ENCODE measurements at places on chromosomes 11 and 22. TPM values are rescaled to one million over a fixed set of nuclear protein-coding genes. Genes with fewer than 3 reads are reported as not detected.

GRCh38 chr11:34050581-34051348, 766 bp upstream of the CAPRIN1 start:
- DNase-seq, result peak; percentile 14

DNA sequence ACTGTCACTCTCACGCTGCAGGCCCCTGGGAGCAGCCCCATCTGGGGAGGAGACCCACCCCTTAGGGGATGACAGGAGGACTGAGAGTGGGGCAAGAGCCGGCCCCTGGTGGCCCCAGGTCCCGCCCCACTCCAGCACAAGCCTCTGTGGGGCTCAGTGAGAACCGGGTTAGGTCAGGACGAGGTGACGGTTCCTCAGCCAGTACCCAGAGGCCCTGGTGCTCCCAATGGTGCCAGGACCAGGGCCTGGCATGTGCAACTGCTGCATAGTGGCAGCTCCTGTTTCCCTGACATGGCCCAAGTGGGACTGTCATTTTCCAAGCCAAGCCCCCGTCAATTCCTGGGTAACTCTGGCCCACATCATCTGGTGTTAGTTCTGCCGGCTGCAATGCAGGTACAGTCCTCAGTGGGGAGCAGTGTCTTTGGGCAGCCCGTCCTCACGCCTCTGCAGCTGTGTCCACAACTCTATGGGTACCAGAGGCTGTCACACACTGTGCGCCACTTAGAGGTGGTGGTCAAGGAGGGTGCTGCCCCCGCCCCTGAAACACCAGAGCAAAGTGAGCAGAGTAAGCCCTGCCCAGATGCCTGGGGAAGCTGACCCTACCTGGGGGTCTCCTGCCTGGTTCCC, 15.9 kb downstream of the CHID1 start:
- DNase-seq, result no peak

DNA sequence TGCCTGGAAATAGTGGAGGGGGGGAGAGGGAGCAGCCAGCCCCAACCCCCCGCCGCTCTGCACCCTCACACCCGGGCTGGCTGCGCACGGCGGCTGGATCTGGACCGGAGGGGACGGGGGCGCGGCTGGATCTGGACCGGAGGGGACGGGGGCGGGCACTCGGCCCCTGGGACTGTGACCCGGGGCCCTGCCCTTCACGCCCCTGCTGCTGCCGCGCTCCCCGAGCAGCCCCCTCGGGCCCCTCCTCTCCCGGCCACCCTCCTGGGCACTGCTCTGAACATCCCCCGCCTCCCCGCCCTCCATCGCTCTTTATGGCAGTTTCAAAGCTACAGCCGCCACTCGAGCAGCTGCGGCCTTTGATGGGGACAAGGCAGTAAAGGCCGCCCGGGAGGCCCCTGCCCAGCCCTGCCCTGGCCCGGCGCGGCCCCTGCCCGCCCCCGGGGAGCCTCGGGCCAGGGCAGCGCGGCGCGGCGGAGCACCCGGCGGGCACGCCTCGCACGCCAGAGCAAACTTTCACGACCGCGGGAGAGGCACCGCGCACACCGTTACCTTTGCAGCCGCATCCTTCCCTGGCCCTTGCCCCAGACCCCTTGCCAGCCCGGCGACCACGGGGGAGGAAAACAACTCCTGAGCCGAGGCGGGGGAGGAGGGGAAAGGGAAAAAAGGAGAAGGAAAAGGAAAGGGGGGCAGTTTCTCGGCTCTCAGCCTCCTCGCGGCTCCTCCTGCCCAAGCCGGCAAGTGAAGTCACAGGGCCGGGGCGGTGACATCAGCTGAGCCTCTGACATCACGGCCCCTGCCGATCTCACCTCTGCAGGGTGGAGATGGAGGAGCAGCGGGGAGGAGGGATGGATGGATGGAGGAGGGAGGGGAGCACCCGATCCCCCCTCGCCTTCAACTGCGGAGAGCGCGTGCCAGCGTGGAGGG, 13.1 kb upstream of the TCF20 start:
- DNase-seq, result peak; percentile 59

- DNase-seq, result no peak
Observed at GRCh38 chr11:5846701-5847100, 5.0 kb upstream of the OR52E6 start.

DNA sequence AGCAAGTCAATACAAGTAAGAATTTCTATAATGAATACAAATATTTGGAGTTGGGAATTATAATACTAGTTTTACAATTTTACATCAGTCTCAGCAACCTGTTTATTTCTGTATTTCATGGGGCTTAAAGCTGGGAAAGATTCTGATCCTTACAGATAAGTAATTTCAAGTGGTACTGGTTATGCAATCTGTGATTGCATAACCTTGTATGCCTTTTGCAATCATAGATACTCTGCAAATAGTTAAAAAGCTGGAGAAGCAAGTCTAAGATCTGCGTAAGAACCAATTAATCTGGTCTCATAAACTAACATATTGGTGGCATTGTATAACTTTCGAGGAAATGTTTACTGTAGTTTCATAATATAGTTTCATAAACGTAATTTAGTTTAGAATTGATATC, 198.3 kb upstream of the PGR start:
- no peak for DNase-seq

The ASCL3 gene
- not detected for total RNA-seq

The OR6A2 gene
- 0.10 TPM for total RNA-seq

GRCh38 chr22:24401931-24402367, 25.4 kb upstream of the ADORA2A start:
- DNase-seq, result no peak

DNA sequence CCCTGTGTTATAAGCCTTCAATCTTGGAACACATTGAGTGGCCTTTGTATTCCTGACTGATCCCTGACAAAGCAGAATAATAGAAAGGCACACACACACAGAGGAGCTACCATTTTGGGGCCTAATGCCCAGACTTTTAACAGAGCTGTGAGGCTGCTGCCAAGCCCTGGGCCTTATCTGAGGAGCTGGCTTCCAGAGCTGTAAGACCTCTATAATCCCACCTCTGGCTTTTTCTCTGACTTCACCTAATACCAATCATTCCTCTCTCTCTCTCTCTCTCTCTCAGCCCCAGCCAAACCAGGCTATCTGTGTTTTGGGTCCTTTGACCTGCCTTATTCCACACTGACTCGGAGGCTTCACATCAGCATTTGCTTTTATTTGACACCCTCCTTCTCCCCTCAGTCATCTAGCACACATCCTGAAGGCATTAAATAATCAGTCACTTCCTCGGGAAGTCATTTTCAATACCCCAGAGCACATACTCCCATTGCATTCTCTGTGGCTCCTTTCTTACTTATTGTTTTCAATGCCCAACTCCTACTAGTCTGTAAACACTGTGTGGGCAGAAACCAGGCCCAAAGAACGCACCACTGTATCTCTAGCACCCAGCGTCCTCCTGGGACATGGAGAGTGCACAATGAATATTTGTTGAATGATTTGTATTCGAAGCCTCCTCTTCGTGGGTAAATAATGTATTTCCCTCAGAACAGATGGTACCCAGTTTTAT, 21.2 kb upstream of the TRIM44 start:
- no peak for DNase-seq

DNA sequence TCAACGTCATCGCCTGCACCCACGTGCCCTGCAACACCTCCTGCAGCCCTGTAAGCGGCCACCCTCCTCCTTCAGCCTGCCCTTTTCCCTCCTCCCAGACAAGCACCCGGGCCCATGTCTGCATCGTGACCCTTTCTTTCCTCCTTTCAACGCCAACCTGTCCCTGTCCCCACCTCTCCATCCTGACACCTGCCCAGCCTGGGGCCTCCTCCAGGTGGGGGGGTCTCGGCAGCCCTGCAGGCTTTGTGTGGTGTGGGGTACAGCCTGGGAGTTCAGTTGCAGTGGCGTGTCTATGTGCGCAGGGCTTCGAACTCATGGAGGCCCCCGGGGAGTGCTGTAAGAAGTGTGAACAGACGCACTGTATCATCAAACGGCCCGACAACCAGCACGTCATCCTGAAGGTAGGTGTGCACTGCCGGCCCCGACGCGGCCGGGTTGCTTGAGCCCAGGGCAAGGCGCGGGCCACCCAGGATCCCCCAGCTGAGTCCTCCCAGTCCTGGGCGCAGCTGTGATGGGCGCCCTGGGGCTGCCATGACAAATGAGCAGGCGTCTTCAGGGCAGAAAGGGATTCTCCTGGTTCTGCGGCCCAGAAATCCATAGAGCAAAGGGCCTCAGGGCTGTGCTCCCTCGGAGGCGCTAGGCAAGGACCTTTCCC, 33.7 kb downstream of the MUC2 start:
- no peak for DNase-seq

The AIFM3 gene
- total RNA-seq, result 0.21 TPM

GRCh38 chr22:43272869-43273318, 70.3 kb downstream of the SCUBE1 start:
- DNase-seq, result no peak

GRCh38 chr11:93773045-93773477, 11.0 kb upstream of the MED17 start:
- no peak for DNase-seq

All from tongue (tissue), 3 donors.